Stimulated activated CD8-positive, alpha-beta memory T cell treated with anti-CD3 and anti-CD28 coated beads, Interleukin-7, amount 100 ng/mL, for 1 hour (primary cell): ENCODE measurements at places on chromosomes 6 and 20.

- DNase-seq, result no peak
These were observed 1.6 kb downstream of the SMPDL3A start for GRCh38 chr6:122790423-122791309.

DNA sequence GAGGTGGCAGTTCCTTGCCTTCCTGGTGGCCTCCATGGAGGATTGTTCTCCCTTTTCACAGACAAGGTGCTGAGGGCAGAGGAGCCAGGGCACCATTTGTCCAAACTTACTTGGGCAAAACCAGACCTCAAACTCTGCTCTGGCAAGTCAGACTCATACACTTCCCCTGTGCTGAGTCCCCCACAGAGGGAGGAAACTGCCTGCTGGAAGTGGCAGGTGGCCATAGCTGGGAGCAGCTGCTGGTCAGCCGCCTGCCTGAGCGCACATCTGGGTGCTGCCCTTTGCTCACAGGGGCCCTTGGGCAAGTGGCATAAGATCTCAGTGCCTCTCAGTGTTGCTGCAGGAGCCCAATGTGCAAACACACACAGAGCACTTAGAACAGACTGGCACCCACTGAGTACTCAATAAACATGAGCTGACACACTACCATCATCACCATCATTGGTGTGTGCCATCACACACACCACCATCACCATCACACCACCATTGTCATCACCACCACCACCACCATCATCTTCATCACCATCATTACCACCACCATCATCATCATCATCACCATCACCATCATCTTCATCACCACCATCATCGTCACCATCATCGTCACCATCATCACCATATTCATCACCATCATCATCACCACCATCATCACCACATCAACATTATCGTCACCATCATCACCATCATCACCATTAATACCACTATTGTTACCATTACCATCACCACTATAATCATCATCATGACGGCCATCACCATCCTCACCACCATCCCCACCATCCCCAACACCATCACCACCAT, 17.6 kb downstream of the NOL4L start:
- DNase-seq, result no peak

- no peak for DNase-seq
These were observed 185.9 kb downstream of the PDE7B start for GRCh38 chr6:136037242-136037875.

GRCh38 chr6:25302151-25302550, 23.0 kb downstream of the CARMIL1 start:
- no peak for DNase-seq
